Stimulated activated CD8-positive, alpha-beta memory T cell treated with anti-CD3 and anti-CD28 coated beads, Interleukin-15, amount 100 ng/mL, for 4 hours (primary cell): ENCODE measurements at places on chromosomes 2 and 18.

DNA sequence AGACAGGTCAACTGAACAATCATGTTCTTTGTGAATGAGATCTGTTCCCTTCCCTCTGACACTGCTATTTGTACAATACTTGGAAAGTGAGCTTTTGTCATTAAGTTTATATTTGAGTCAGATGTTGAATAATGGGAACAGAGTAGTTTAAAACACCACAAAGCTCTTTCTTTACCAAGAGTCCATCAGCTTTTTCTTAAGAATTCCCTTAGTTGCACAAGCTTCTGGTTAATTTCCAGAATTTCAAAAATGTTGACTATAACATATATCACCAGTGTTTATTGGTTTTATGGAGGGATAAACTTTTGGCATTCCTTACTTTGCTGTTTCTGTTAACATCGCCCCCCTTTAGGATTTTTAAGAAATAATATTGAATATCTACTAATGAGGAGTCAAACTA, 403.7 kb downstream of the CCDC85A start:
- DNase-seq = no peak

- no peak for DNase-seq
These were observed 102.4 kb upstream of the STON1 start for GRCh38 chr2:48427552-48427951.

DNA sequence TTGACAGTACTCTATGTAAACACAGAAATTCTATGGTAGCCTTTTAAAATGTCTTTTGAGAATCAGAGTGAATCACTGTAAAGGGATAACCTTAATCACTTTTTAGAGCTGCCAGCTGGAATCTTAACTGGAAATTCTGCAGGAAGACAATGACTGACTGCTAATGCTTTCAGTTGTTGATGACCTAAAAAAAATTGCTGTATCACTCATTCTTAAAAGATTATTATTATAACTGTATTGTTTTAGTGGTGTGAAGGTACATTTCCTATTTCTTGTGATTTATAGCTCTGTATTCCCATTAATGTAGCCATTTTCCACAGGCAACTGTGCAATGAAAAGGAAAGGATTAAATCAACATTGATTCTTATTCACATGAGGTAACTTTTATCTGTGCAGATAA, 260.5 kb downstream of the CALCRL start:
- DNase-seq = no peak

- no peak for DNase-seq
These were observed 349.8 kb downstream of the TNS1 start for GRCh38 chr2:217652761-217653639.

DNA sequence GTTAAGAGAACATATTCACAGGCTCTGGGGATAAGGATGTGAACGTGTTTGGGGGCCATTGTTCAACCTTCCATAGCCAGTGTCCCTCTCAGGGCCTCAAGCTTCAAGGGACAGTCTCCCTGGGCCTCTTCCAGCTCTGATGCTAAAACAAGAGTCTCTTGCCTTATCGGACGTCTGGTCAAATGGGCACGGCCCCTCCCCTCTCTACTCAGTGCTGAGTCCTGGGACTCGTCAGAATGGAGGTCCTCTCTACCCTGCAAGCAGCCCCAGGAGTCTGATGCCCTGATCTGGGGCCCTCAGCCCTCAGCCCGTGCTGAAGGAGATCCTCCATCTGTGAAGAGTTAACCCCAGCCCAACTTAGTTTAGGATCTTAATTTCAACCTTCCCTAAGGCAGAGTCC, 198.2 kb downstream of the ZFP36L2 start:
- DNase-seq = no peak

- no peak for DNase-seq
These were observed 85.1 kb downstream of the ARL4C start for GRCh38 chr2:234411793-234412192.

DNA sequence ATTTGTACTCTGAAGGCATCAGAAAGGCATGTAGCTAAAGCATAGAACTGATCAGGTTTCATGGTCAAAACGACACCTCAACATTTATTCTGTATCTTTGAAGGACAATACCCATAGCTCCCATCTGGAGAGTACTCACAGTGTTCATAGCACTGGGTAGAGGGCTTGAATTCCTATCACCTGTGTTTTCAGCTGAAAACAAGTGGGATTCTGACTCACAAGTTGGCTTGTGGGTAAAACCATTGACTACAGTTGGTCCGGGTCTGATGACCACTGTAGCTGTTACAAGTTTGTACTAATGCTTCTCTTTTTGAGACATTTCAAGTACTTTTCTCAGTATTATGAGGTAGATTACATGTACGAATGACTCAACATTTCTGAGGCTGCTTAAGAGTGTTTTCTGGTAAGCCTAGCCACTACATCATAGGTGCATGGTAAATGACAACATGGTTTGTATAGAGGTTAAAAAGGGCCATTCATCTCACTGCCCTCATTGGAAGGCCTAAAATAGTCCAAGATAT, 68.6 kb upstream of the PELI1 start:
- DNase-seq = no peak

GRCh38 chr18:62131301-62131909, 55.5 kb downstream of the PIGN start:
- DNase-seq = peak; percentile 27

DNA sequence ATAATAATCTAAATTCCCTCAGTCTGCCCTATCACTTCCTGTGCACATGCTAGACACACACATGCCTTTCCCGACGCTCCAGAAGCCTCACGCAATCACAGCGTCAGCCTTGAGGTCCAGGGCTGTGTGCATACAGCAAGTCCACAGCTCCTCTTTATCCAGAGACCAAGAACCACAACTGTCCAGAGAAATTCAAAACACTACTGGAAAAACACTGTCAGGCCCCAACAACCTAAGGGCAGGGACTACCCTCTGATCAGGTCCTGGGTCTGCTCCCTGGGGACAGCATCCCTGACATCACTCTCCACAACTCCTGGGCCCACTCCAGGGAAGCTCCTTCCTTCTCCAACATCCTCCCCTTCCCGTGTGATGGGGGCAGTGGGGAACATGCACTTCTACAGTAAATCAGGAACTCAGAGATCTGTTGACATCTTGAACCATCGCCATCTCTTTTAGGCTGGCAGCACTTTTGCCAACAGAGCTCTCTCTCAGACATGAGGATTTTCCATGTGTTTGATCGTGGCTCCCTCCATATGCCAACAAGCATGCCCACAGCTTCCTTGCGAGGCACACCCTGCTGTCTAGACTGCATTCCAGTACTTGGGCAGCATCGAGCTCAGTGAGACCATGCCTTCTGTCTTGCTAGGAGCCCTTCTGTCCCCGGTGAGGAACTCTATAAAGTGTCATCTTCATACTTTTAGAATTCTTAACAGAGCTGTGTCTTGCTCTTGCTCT, 15.4 kb downstream of the TEX51 start:
- no peak for DNase-seq

GRCh38 chr2:231007286-231008098, 11.6 kb downstream of the SPATA3 start:
- DNase-seq = no peak

GRCh38 chr2:24123922-24124580, 782 bp downstream of the FAM228B start:
- DNase-seq = no peak

- no peak for DNase-seq
These were observed 131.3 kb downstream of the PRPF40A start for GRCh38 chr2:152585830-152586484.

GRCh38 chr18:48182779-48183178, 226.4 kb downstream of the ZBTB7C start:
- no peak for DNase-seq

DNA sequence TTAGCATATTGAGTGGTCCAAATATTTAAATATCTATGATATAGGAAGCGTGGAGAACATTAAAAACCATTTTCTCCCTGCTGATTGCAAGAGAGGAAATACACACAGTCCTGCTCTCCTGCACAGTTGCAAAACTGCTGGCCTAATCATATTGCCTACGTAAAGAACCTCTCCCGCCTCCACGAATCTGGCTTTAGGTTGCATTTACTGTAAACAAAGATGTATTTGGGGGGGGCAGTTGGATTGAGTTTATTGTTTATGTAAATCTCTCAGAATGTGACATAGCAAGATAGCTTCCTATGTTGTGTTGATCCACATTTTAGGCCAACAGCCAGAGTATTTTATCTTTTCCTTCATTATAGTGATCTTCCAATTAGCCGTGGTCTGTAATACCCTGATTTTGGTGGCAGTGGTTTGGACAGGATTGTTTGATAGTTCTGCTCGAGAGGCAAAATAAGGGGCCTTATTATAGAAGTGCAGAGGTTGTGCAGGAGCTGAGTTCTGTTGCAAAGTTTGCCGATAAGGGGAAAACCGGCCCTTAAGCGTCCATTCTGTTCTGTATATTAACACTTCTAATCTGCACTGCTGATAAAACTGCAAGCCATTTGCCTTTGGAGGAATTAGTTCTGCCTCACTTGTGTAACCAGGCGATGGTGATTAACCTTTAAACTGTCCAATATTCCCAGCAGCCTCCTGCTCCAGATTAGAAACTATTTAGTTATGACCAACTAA, 101.6 kb upstream of the SIX3 start:
- DNase-seq = no peak

DNA sequence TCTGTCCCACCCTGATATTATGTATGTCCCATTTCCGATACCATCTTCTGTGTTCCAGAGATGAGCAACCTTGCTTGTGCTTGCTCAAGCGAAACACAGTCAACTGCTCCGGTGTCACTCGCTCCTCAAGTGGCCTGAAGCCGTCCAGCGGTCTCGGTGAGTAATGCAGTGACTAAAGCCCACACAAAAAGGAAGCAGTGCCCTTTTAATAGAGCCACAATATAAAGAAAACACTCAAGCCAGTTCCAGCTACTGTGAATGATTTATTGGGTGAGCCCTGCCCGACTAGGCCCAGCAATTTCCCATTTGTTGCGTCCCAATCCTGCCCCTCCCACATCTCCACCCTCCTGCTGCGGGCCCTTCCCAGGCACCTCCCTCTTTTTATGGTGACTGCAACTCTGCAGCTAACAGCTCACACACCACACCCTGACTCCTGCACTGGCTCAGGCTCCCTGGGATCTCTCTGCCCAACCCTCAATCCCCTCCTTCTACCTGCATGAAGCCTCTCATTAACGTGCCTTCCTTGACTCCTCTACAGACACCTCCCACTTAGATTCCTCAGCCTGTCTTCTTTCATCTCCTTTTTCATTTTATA, 44.2 kb upstream of the DSC1 start:
- DNase-seq = no peak

- DNase-seq = no peak
These were observed 74.0 kb downstream of the SLC66A2 start for GRCh38 chr18:79877163-79878091.

- DNase-seq = no peak
These were observed 211.3 kb upstream of the APCDD1 start for GRCh38 chr18:10242936-10243680.

- no peak for DNase-seq
These were observed 322.2 kb downstream of the ETAA1 start for GRCh38 chr2:67719351-67719750.

- DNase-seq = no peak
These were observed 2.2 kb downstream of the TPGS2 start for GRCh38 chr18:36826556-36826955.

- no peak for DNase-seq
These were observed 8.9 kb downstream of the GTF3C2 start for GRCh38 chr2:27347641-27348040.

DNA sequence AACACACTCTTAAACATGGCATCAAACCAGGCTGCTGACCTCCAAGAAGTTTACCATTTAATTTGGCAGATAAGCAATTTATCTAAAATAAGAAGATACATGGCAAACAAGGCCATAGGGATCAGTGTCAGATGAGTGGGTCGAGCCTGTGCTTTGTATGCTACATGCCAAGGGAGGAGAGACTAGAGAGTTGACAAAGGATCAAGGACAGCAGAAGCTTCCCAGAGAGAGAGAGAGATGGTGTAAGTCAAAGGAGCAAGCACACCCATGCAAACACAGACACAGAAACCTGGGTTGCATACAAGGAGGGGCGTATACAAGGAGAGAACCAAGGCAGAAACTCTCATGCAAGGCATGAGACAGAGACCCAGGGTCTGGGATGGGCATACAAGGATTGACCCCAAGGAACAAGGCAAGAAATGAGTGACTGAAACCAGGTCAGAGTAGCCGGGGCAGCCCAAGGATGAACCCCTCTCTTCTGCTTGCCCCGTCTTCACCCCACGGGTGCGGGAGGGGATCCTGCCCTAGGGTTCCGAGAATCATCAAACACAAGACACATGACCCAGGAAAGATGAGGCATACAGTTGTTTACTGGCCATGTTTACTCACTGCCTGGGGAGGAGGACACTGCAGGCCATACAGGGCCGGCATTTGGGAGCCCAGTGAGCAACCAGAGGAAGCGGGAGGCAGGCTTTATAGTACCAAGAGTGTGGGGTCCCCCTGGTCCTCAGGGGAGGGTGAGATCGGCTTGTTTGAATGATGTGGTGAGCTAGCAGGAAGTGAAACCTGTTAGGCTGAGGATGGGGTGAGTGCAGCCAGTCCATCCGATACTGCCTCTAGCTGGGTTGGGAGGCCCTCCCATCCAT, 529.2 kb upstream of the ID2 start:
- DNase-seq = no peak

GRCh38 chr2:240990266-240990529, 8.2 kb upstream of the SNED1 start:
- DNase-seq = no peak

DNA sequence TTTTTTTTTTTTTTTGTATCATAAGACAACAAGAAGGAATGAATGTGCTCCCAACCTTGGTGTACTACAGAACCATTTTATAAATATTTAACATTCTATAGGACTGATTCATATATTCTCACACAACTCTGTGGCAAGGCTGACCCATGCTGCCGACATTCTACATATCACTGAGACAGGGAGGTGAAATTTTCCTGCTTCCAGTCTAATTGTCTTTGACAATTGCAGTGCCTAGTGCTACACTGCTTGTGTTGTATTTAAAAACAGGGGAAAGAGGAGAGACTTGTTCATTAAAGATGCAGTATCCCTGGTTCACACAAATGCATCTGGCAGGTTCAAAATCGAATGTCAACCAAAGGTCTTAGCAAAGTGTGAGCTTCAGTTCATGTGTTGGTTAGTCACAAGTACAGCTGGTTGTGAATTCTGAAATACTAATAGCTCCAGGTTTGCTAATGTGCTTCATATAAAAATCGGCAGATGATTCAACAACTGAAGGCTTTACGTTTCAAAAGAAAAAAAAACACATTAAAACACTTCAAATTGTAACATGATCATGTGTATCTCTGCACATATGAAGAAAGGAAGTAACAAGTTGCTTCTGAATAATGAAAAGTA, 130.8 kb downstream of the FIGN start:
- no peak for DNase-seq

GRCh38 chr18:59298871-59299270, 19.6 kb downstream of the CPLX4 start:
- no peak for DNase-seq

DNA sequence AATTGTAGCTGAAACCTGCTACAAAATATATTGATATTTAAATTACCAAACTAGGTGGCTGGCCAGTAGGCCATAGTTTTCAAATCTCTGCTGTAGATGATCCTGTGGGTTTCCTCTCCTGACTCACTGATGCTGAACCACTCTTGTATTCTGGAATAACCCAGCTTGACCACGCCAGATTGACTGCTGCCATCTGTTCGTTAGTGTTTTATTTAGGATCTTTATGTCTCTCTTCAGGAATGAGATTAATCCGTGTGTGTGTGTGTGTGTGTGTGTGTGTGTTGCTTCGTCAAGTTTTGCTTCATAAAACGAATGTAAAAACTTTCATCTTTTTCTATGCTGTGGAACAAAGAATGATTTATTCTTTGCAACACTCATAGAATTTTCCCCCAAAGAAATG, 187.1 kb downstream of the DYSF start:
- no peak for DNase-seq
